Activated T-helper 1 cell treated with anti-CD3 and anti-CD28 coated beads, Interleukin-2, amount 50 U/mL, for 16 hours (primary cell): ENCODE measurements at places on chromosomes 12 and 14.

GRCh38 chr14:96863986-96864330 lies 66.8 kb downstream of the VRK1 start:
- no peak for DNase-seq

DNA sequence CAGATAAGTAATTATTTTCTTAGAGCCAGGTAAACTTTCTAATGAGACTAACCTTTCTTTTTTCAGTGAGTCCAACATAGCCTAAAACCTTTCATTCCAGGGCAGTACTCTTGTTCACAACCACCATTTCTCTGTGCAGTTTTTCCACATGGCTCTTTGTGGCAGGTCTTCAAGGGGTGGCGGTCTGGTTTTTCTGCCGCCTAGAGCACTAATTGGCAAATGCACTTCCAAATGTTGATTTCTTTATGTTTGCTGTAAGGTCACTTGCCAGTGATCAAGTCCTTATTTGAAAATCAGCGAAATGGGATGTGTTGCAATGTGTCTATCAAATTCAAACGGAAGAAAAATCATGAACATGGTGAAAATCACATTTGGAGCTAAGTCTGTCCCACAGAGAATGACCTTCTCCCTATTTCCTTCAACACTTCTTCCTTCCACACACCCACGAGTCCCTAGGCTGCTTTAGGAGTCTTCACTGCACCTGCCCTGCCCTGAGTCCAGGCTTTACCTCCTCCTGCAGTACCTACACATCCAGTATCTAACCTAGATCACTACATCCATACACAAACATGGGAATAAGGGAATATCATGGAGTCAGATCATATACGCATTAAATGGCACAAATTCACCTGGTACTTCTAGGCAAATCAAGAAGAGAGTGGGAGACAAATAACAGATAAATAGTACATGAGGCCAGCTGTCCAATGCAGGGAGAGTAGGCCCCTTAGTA lies 1.9 kb downstream of the SRGAP1 start:
- no peak for DNase-seq

GRCh38 chr12:31903025-31903424 lies 56.2 kb upstream of the RESF1 start:
- DNase-seq: no peak

DNA sequence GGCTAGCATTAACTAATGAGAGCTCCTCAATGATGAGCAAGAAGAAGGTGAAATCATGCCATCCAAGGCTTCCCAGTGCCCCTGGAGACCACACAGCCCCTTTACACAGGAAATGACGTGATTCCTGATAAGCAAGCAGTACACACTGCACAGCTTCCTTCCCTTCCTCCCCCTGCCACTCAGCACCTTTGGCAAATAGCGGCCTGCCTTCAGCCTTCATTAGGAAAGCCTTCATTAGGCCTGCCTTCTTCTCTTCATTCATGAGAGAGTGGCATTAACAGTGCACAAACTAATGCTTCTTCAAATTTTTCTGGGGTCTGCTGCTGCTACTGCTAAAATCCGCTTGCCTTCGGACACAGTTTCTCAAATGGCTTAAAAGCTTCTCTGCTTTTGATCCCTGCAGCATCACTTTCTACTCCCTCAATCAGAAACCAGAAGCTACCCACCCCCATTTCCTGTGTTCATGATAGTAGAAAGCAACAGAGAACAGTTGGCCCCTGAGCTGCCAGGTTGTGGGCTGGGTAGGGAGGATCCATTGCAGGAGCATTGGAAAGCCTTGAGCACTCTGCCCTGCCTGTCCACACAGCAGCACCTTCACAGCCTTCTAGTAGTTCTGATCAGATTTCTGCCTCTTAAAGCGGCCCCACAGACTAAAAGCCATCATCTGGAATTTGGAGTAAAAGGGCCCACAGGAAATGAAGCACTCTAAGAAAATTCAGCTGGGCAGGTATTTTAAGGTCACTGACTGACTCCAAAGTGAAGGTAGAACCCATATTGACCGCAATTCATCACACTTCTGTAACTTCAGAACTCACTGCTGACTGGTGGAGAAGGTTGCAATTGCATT lies 103.8 kb upstream of the ETV6 start:
- no peak for DNase-seq
